ENCODE measurements at places on chromosomes 3 and 15. TPM values are rescaled to one million over a fixed set of nuclear protein-coding genes. Genes with fewer than 3 reads are reported as not detected.

DNA sequence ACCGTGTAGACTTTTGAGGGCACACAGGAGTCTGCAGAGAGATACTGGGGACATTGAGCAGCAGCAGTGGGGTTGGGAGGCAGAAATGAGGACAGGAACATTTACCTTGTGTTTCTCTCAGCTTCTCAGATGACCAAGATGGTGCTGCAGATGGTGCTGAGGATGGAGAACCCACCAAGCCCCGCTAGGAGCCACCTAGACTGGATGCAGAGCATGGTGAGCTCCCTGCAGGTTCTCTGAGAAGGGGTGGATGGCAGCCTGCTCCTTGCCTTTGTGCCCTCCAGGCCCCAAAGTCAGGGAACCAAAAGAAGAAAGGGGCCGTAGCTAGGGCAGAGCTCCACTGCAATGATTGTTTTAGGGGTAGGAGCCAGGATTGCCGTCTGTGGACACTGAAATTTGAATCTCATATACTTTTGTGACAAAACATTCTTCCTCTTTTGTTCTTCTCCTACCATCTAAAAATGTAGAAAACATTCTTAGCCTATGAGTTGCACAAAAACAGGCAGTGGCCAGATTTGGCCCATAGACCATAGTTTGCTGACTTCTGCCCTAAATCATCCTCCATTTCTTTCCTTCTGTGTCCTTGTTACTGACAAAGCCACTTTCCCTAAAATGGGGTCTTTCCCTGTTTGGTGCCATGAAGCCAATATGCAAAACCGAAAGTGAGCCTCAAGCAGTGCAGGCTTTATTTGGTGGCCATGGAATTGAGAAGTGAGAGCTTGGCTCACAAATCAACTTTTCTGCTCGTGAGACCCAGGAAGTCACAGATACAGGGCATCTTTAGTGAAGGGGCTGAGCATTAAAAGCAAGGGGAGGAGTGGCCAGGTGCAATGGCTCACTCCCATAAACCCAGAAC is 11.9 kb upstream of the MUC20 start:
- DNase-seq = no peak

The ACKR2 gene
- 6.9 TPM for total RNA-seq

GRCh38 chr3:47643092-47643491 is 64.4 kb upstream of the CSPG5 start:
- DNase-seq = no peak

GRCh38 chr3:113105093-113105449 is 106.3 kb upstream of the BOC start:
- DNase-seq = no peak
